Naive thymus-derived CD4-positive, alpha-beta T cell (primary cell): ENCODE measurements at places on chromosomes 2 and 18. TPM values are rescaled to one million over a fixed set of nuclear protein-coding genes. Genes with fewer than 3 reads are reported as not detected.

GRCh38 chr2:52084759-52085158 lies 1052.8 kb upstream of the NRXN1 start:
- no peak for DNase-seq

GRCh38 chr18:13107074-13107473 lies 111.5 kb upstream of the LDLRAD4 start:
- DNase-seq: no peak

GRCh38 chr2:79713131-79713785 lies 200.4 kb downstream of the CTNNA2 start:
- no peak for DNase-seq

DNA sequence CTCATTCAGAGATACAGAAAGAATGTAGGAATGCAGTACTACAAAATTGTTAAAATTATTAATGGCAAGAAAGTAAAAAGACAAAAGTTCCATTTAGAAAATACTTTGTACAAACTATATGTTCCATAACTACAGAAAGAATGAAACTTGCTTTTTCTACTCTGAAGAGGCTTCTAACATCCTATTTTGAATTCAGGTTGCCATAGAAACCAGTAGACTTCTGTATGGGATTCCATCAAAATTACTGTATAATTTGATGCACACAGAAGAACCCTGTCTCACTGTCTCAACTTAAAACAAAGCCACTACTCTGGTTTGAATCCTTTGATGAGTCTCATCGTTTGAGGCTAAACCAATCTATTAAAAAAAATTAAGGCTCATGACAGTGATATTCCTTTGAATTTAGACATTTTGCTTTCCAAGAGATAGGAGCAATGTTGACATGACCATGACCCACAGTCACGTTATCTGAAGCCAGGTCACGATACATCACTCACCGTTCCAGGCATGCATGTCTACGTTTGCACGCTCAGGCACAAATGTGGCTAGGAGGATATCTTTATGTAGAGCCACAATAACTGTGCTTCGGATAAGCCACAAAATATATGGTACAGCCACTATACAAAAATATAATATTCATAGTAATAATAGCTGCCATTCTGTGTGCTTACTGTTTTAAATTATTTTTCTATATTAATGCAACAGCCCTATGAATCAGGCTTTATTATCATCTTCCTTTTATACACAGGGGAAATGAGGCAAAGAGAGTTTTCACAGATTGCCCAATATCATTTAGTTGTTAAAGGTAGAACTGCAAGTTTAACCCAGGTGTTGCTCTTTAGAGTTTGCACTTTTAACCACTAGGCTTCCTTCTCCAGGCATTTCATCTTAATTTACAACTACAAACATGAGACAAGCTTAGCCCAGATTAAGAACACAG lies 82.4 kb downstream of the CACNB4 start:
- DNase-seq: no peak

GRCh38 chr2:208195531-208195930 lies 5.7 kb upstream of the C2orf80 start:
- no peak for DNase-seq

DNA sequence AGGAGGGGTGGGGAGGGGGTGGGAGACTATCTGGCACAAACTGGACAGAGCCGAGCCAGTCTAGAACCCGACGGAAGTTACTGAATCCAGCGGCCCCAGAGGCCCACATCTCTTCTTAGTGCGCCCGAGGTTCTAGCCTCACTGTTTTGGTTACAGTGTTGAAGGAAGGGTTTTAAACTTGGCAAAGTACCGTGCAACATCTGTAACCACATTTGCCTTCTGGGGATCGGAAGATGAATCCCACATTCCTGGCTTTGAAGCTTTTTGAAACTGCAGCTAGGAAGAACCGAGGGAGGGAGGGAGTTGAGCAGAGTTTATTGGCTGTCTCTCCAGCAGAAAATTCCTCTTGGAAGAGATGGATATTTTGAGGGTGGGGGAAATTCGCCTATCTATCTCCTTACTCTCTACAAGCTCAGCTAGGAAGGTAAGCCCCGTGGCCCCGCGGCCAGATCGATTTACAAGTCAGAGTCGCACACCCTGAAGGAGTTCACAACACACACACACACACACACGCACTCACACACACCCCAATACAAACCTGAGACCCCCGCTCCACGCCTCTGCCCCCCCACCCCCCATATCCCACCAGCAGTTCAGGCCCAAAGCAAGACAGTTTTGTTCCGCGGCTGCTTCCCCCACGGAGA lies 1.0 kb downstream of the ACVR1 start:
- peak; percentile 30 for DNase-seq

DNA sequence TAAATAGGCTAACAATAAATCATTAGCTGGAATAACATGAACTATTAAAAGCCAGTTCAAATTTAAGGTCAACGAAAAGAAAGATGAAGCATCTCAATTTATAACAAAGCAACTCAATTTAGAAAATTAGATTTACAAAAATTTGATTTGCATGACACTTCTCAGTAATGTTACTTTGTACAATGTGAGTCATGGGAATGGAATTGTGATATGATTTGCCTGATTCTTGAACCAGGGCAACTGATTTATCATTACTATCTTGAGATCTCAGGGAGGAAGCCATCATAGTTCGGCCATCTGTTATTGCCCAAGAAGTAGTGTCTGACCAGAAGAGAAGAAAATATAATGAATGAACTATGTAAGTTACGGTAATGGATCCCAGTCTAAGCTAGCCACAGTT lies 193.1 kb downstream of the RIT2 start:
- DNase-seq: no peak

GRCh38 chr2:20444993-20445910 lies 1.6 kb upstream of the RHOB start:
- DNase-seq: no peak

DNA sequence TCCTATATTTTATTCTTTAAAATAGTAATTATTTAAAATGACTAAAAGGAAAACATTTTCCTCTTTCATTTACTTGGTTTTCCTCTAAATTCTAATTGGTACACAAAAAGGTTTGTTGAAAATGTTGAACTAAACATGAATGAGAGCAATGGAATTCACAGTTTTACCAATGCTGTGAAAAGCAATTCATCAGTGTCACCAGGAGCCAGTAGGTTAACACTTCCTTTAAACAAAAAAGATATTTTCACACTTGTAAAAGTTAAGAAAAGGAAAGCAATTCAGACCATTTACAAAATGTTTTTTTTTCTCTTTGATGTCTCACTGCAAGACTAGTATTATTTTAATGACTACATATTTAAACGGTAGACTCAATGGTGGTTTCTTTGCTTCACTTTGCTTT lies 341.6 kb downstream of the RIT2 start:
- DNase-seq: no peak

Gene SPRED2
- 0.57 TPM for total RNA-seq

- no peak for DNase-seq
Observed at GRCh38 chr2:38446418-38446817, 69.3 kb upstream of the ATL2 start.

Gene GPR55
- total RNA-seq: 2.5 TPM

- no peak for DNase-seq
Observed at GRCh38 chr2:201881741-201882140, 75.4 kb downstream of the CDK15 start.

Gene OSR1
- total RNA-seq: not detected

DNA sequence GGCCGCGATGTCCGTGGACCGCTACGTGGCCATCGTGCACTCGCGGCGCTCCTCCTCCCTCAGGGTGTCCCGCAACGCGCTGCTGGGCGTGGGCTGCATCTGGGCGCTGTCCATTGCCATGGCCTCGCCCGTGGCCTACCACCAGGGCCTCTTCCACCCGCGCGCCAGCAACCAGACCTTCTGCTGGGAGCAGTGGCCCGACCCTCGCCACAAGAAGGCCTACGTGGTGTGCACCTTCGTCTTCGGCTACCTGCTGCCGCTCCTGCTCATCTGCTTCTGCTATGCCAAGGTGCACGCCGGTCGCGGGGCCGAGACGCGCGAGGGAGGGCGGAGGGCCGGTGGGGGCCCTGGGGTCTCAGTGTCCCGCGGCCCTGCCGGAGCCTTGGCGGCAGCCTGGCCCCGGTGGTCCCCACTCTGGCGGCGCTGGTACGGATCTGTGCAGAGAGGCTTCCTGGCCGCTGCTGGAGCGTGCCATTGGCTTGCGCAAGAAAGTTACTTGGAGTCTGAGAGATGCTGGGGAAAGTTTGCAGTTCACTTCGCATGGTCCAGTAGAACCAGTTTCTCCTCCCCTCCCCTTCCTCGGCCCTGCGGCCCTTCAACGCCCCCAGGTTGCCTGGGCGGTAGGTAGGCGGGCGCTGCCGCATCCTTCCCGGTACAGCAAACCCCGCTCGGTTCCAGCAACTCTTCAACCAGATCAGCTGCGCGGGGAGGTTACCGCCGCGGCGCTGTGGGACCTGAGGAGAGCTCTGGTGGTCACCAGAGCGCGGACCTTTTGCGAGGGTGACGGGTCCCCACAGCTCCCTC lies 1.5 kb downstream of the GALR1 start:
- no peak for DNase-seq

GRCh38 chr2:8424997-8425900 lies 256.6 kb upstream of the ID2 start:
- DNase-seq: peak; percentile 36

GRCh38 chr2:176744146-176744545 lies 468.4 kb upstream of the HNRNPA3 start:
- no peak for DNase-seq

GRCh38 chr2:39487398-39488250 lies 50.5 kb upstream of the MAP4K3 start:
- no peak for DNase-seq
